Astrocyte of the cerebellum (primary cell): ENCODE measurements at places on chromosomes 5 and 9.
A peak's percentile ranks its signal among the peaks of the same experiment; 100 is the strongest.

DNA sequence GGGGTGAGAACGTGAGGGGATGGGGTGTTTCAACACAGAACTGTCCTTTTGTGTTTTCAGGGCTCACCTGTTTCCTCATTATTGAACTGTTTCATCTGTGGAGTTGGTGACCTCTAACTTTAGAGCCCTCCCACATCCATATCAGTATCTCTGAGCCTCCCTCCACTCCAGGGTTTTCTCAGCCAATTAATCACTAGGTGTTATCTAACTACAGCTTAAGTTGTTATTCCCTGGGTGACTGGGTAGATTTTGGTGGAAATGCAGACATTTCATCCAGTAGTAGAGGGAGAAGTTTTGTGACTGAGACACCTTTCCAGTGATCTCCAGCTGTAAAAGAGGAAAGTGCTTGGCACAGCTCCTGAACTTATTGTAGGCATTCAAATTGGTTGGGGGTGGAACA, 23.7 kb downstream of the PPP3R2 start:
- no peak for DNase-seq

DNA sequence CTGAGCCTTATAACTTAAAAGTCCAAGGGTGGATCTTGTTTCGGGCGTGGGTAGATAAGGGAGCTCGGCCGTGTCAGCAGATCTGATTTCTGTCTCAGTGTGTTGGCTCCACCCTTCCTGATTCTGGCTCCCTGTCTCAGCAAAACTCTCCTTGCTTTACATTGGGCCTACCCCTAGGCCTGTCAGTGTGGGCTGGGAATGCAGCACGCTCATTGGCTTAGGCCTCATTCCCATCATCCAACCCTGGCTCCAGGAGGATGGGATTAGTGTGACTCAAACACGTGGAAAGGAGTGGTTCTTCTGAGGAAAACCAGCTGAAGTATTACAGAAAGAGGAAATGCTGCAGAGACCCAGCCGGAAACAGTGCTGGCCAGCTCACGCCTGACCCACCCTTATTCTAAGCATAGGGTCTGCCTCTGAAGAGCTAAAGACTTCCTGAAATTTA, 59.9 kb downstream of the ZFAND5 start:
- DNase-seq: no peak

DNA sequence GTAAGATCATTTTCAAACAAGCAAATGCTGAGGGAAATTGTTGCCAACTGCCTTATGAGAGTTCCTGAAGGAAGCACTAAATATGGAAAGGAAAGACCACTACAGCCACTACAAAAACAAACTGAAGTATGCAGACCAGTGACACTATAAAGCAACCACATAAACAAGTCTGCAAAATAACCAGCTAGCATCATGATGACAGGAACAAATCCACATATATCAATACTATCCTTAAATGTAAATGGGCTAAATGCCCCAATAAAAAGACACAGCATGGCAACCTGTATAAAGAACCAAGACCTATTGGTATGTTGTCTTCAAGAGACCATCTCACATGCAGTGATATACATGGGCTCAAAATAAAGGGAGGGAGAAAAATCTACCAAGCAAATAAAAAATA, 113.2 kb downstream of the DTWD2 start:
- DNase-seq: no peak

DNA sequence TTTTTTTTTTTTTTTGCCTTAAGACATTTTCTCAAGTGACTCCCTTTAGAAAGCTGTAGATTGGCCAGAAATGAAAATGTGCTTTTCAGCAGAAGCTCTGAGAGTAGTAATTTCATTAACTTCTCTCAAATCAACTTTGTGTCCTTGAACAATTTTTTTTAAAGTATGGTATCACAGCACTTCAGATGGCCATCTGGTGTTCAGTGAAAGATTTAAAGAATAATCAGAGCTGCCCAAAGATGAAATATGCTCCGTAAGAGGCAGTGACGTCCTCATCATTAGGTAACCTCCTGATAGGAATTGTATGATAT, 43.0 kb upstream of the PCAT7 start:
- no peak for DNase-seq

DNA sequence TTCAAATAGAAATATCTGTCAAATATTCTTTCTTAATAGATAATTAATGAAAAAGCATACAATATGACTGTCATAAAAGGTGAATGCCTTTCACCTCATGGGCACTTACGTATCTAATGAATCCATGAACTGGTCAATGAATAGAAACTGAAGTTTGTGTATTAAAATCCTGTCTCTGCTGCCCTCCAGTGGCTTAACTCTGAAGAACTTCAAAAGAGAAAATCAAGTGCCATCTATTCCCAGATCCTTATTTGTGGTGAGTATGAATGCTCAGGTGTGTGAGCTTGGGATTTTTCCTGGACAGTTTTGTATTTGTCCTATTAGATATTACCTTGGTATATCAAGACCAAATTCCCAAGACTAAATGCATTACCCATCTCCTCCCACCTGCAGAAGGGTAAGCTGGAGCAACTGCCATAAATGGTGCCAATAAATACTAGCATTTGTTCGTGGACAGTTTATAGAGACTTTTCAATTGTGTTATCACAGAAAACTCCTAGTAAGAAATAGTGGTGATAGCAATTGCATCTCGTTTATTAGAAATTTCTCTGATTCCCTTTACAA, 44.0 kb upstream of the SVEP1 start:
- peak; percentile 57 for DNase-seq
